ENCODE measurements at places on chromosomes 3 and 15.

DNA sequence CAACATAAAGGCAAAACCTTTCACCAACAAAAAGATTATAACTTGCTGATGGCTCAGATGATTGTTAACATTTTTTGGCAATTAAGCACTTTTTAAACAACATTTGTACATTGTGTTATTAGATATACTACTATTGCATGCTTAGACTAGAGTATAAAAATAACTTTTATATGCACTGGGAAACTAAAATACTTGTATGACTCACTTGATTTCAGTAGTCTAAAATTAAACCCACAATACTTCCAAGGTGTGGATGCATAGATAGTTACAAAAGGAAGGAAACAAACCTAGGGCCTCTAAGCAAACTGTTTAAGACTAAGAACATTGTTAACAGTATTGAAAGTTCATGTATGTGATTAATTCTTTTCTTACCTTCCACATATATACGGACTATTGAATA, 1521.5 kb downstream of the OTOL1 start:
- no peaks in the 10 kb centered on the region for H3K27me3 ChIP-seq
- no peak overlapping the region for H3K27ac ChIP-seq
- H3K36me3 ChIP-seq = no peaks in the 10 kb centered on the region
- no peak for DNase-seq

- peaks cover 3% of the 10 kb centered on the region for H3K27me3 ChIP-seq
- H3K4me1 ChIP-seq = peaks cover 21% of the 10 kb centered on the region
- H3K36me3 ChIP-seq = peaks cover 7% of the 10 kb centered on the region
- no peak overlapping the region for H3K4me3 ChIP-seq
- DNase-seq = no peak
- H3K27ac ChIP-seq = no peak overlapping the region
These were observed 82.1 kb upstream of the PRTG start for GRCh38 chr15:55824857-55825613.

GRCh38 chr15:42576040-42576594, 711 bp downstream of the STARD9 start:
- H3K36me3 ChIP-seq = no peaks in the 10 kb centered on the region
- peak overlapping the region; percentile 82 for H3K27ac ChIP-seq
- no peak for DNase-seq
- H3K4me3 ChIP-seq = peak overlapping the region; percentile 98
- peaks cover 32% of the 10 kb centered on the region for H3K4me1 ChIP-seq

- H3K4me3 ChIP-seq = peak overlapping the region; percentile 70
- H3K4me1 ChIP-seq = peaks cover 60% of the 10 kb centered on the region
- H3K36me3 ChIP-seq = no peaks in the 10 kb centered on the region
- no peak for DNase-seq
These were observed 199.5 kb upstream of the LPP start for GRCh38 chr3:187954516-187954872.

- no peak overlapping the region for H3K4me3 ChIP-seq
- peaks cover 13% of the 10 kb centered on the region for H3K27me3 ChIP-seq
- H3K36me3 ChIP-seq = no peaks in the 10 kb centered on the region
- H3K27ac ChIP-seq = no peak overlapping the region
These were observed 17.2 kb upstream of the CCR4 start for GRCh38 chr3:32934150-32934742.

DNA sequence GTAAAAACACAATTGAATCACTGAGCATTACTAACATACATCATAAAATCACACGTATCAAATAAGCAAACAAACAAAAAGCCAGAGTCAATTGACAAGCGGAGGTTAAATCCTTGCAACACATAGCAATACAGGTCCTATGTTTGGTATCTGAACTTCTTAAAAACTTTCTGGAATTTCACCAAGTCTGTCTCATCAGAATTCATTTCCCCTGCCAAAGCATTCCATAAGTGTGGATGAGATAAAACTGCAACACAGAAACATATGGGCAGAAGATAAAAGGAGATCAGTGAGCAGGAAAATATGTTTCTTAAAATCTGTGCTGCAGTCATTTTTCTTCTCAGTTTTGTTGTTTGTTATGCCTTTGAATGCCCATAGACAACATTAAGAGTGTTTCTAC, 1155.5 kb downstream of the TBL1XR1 start:
- peaks cover 9% of the 10 kb centered on the region for H3K4me1 ChIP-seq
- no peaks in the 10 kb centered on the region for H3K36me3 ChIP-seq
- DNase-seq = no peak
- no peak overlapping the region for H3K4me3 ChIP-seq
- H3K27ac ChIP-seq = no peak overlapping the region

GRCh38 chr3:42804831-42805132, 492 bp upstream of the HIGD1A start:
- H3K4me1 ChIP-seq = peaks cover 40% of the 10 kb centered on the region
- peak overlapping the region; percentile 99 for H3K4me3 ChIP-seq
- H3K36me3 ChIP-seq = peaks cover 15% of the 10 kb centered on the region
- peak overlapping the region; percentile 99 for H3K27ac ChIP-seq
- DNase-seq = no peak

DNA sequence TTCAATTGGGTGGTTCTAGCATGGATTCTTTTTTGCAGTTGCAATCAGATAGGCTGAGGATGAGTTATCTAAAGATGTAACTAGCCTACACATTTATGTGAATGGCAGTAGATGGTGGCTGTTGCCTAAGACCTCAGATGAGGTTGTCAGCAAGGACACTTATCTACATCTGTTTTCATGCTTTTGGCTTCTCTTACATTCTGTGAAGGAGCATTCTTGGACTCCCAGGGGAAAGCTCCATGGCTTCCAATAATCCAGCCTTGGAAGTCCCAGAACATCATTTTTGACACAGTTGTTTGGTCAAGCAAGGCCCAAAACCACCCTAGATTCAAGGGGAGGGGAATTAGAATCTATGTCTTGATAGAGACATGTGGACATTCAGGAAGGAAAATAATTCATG, 332.2 kb upstream of the RBMS3 start:
- DNase-seq = no peak
- no peak overlapping the region for H3K4me3 ChIP-seq
- H3K4me1 ChIP-seq = no peaks in the 10 kb centered on the region
- no peaks in the 10 kb centered on the region for H3K36me3 ChIP-seq
- H3K27me3 ChIP-seq = no peaks in the 10 kb centered on the region
- H3K27ac ChIP-seq = no peak overlapping the region

- H3K4me3 ChIP-seq = no peak overlapping the region
- no peaks in the 10 kb centered on the region for H3K4me1 ChIP-seq
- H3K36me3 ChIP-seq = no peaks in the 10 kb centered on the region
These were observed 232.1 kb upstream of the LYSMD4 start for GRCh38 chr15:99965376-99965775.

DNA sequence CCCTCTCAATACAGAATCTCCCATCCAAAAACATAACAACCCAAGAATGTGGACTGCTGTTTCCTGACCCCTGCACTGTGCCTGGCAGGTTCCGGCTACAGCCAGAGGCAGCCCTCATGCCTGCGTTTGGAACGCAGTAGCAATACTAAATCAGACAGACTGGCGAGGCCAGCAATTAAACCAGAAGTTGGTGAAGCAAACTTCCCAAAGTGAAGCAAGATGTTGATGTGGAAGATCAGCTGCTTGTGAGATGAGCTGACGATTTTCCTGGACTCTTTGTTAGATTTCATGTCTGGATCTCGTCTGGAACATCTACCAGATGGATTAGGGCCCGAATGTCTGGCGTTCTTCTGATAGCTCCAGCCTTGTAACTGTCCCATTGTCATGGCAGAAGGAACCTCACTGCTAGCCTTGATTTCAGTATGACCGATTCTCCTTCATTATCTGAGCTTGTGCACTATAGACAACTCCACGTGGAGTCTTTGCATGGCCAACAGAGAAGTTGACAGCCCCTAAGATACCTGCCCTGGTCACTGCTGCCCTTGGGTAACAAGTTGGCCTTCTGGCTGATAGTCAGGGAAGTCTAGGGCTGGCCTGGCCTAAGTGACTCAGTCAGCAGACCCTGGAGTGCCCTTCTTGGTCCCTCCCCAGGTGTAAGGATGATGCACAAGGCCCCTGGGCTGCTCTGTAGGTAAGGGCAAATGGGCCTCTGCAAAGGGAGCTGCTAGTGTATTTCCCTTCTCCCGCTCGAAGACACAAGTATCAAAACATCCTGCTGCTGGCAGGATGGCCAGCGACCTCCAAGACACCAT, 126.5 kb downstream of the ADAMTS17 start:
- H3K4me1 ChIP-seq = no peaks in the 10 kb centered on the region
- DNase-seq = no peak
- H3K27me3 ChIP-seq = no peaks in the 10 kb centered on the region

- H3K27ac ChIP-seq = no peak overlapping the region
- H3K4me1 ChIP-seq = no peaks in the 10 kb centered on the region
These were observed 245.7 kb downstream of the FGF12 start for GRCh38 chr3:192481638-192482037.

GRCh38 chr3:123066896-123067688, at the start of gene PDIA5:
TSS of gene PDIA5 (plus strand) at chr3:123067025. CDS start at chr3:123067165, 140 bp downstream.
- no peaks in the 10 kb centered on the region for H3K36me3 ChIP-seq
- H3K4me1 ChIP-seq = peaks cover 28% of the 10 kb centered on the region
- H3K27ac ChIP-seq = peak within 1 kb of the TSS; percentile 86
- H3K27me3 ChIP-seq = peaks cover 10% of the 10 kb centered on the region

GRCh38 chr3:13009132-13009945, 63.9 kb downstream of the IQSEC1 start:
- H3K27ac ChIP-seq = no peak overlapping the region
- no peak overlapping the region for H3K4me3 ChIP-seq
- no peak for DNase-seq
- peaks cover 7% of the 10 kb centered on the region for H3K4me1 ChIP-seq
- H3K36me3 ChIP-seq = no peaks in the 10 kb centered on the region

- no peaks in the 10 kb centered on the region for H3K36me3 ChIP-seq
- no peak for DNase-seq
- H3K4me1 ChIP-seq = no peaks in the 10 kb centered on the region
- H3K27me3 ChIP-seq = no peaks in the 10 kb centered on the region
These were observed 687.4 kb downstream of the EDEM1 start for GRCh38 chr3:5874931-5875341.

- peaks cover 84% of the 10 kb centered on the region for H3K4me1 ChIP-seq
- peaks cover 18% of the 10 kb centered on the region for H3K36me3 ChIP-seq
- H3K27ac ChIP-seq = no peak overlapping the region
- H3K27me3 ChIP-seq = no peaks in the 10 kb centered on the region
These were observed 26.0 kb downstream of the IGF1R start for GRCh38 chr15:98674336-98674735.

DNA sequence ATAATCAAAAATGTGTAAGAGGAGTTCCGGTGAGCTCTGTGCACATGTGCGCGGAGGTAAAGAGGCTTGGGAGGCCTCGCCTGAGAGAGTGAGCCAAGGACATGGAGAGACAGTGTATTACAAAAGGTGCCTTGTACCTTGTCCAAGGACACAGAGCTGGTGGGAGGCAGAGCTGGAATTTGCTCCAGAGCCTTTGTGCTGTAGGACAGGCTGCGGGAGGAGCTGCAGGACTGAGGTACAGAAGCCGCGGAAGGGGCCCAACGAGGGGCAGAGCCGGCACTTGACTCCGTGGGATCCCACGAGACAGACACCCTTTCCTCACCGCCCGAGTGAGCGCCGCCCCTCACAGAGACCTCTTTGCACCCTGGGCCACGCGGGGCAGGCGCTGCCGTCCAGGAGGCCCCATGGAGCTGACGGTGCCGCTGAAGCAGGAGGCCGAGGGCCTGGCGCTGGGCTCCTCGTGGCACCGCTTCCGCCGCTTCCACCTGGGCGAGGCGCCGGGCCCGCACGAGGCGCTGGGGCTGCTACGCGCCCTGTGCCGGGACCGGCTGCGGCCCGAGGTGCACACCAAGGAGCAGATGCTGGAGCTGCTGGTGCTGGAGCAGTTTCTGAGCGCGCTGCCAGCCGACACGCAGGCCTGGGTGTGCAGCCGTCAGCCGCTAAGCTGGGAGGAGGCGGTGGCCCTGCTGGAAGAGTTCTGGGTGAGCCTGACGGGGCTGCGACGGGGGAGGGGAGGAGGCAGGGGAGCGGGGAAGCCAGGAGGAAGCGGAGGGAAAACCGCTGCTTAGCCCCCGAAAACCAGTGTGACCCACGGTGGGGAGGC, 68.7 kb downstream of the SLTM start:
- no peaks in the 10 kb centered on the region for H3K36me3 ChIP-seq
- no peak for DNase-seq
- no peak overlapping the region for H3K27ac ChIP-seq
- H3K4me1 ChIP-seq = no peaks in the 10 kb centered on the region
- no peaks in the 10 kb centered on the region for H3K27me3 ChIP-seq
- peak overlapping the region; percentile 30 for H3K4me3 ChIP-seq

DNA sequence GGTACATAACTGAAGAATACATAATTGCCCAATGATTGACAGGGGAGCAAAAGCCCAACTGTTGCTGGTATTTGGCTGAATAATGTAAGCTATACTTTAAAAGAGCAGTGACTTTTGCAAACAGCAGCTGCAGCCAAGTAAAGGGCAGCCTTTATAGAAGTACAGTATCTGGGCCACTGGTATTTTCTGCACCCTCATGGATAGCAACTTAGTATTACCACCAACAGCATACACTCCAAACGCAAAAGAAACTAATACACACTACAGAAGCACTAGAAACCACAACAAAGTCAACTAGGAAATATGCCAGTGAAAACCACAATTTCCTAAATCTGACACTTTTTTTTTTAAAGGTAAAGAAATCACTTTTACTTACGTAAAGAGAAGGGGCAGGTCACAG, 206.1 kb downstream of the TIGIT start:
- no peak overlapping the region for H3K27ac ChIP-seq
- peaks cover 65% of the 10 kb centered on the region for H3K4me1 ChIP-seq
- DNase-seq = no peak
- H3K4me3 ChIP-seq = no peak overlapping the region
- peaks cover 2% of the 10 kb centered on the region for H3K27me3 ChIP-seq
- H3K36me3 ChIP-seq = no peaks in the 10 kb centered on the region

DNA sequence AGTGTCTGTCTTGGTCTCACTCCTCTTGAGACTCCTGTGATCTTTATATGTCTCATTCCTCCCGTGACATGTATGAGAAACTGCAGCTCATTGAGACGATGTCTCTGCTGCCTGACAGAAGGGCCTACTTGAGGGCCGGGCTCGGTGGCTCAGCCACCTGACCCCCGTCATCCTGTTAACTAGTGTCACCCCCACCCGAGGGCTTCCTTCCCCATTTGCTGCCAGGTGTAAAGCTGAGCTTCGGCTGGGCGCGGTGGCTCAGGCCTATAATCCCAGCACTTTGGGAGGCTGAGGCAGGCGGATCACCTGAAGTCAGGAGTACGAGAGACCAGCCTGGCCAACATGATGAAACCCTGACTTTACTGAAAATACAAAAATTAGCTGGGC, 12.7 kb downstream of the SEMA4B start:
- no peak overlapping the region for H3K4me3 ChIP-seq
- peaks cover 11% of the 10 kb centered on the region for H3K4me1 ChIP-seq
- no peaks in the 10 kb centered on the region for H3K36me3 ChIP-seq
- DNase-seq = no peak
- no peak overlapping the region for H3K27ac ChIP-seq

- H3K36me3 ChIP-seq = peaks cover 7% of the 10 kb centered on the region
- DNase-seq = peak; percentile 90
- H3K4me1 ChIP-seq = peaks cover 55% of the 10 kb centered on the region
- H3K4me3 ChIP-seq = peak overlapping the region; percentile 85
- H3K27ac ChIP-seq = peak overlapping the region; percentile 93
- H3K27me3 ChIP-seq = no peaks in the 10 kb centered on the region
These were observed 205.4 kb downstream of the PDZRN3 start for GRCh38 chr3:73419179-73419803.

- H3K4me1 ChIP-seq = no peaks in the 10 kb centered on the region
- H3K27ac ChIP-seq = no peak overlapping the region
- DNase-seq = no peak
- no peaks in the 10 kb centered on the region for H3K36me3 ChIP-seq
These were observed 163.1 kb upstream of the MANF start for GRCh38 chr3:51221959-51222358.

GRCh38 chr3:155744010-155744625, 753 bp downstream of the PLCH1 start:
- H3K4me1 ChIP-seq = peaks cover 24% of the 10 kb centered on the region
- DNase-seq = no peak
- peak overlapping the region; percentile 92 for H3K4me3 ChIP-seq

- peaks cover 8% of the 10 kb centered on the region for H3K27me3 ChIP-seq
- peaks cover 86% of the 10 kb centered on the region for H3K4me1 ChIP-seq
- H3K4me3 ChIP-seq = peak overlapping the region; percentile 18
- peaks cover 35% of the 10 kb centered on the region for H3K36me3 ChIP-seq
- H3K27ac ChIP-seq = peak overlapping the region; percentile 92
These were observed 31.4 kb upstream of the MRPS22 start for GRCh38 chr3:139312416-139312815.
